Inflammatory macrophage treated with lipopolysaccharide for 1 hour (primary cell): ENCODE measurements at places on chromosomes 12 and 14.
A peak's percentile ranks its signal among the peaks of the same experiment; 100 is the strongest.

- DNase-seq, result no peak
Observed at GRCh38 chr14:83923842-83924241, 1606.1 kb upstream of the FLRT2 start.

GRCh38 chr12:70011353-70011752 is 186.3 kb downstream of the MYRFL start:
- DNase-seq, result no peak

GRCh38 chr12:3745152-3745551 is 7.8 kb downstream of the CRACR2A start:
- no peak for DNase-seq

DNA sequence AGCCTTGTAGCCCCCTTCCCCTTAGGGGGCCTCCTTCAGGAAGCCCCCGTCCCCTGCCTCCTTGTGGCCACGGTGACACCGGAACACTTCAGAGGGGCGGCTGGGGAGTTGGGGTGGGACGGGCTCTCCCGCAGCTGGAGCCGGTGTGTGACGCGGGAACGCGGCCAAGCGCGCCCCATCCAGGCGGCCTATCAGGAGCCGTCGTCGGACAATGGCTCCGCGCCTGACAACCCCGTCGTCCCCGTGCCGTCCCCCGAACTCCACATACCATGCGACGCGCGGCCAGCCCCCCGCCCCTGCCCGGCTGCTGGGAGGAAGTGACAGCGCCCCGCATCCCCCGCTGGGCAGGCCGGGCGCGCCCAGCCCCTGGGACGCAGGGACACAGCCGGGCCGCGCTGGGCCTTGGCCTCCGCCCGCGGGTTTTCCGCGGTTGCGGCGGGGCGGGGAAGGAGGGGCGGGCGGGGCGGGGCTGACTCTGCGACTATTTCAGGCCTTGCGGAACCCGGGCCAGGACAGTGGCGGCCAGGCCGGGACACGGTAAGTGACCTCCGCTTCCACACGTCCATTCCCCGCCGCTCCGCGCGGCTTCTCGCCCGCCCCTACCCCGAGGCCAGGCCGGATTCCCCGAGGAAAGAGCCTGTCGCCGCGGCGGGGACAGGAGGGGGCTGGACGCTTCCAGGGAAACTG is at the start of gene TNFAIP2:
TSS of gene TNFAIP2 (plus strand) at position 515 of the 687 bp plus-strand sequence. CDS start 2,997 bp downstream, outside the sequence.
- DNase-seq, result peak; percentile 94

GRCh38 chr14:75120541-75121291 is 6.1 kb downstream of the NEK9 start:
- DNase-seq, result peak; percentile 58
